ENCODE measurements at places on chromosomes 2 and 18. TPM values are rescaled to one million over a fixed set of nuclear protein-coding genes. Genes with fewer than 3 reads are reported as not detected.

Gene ANKRD30BL
- not detected for total RNA-seq

Gene CDCA7
- 0.56 TPM for total RNA-seq

Gene EGR4
- not detected for total RNA-seq

Gene NEU2
- total RNA-seq, result not detected

Gene SERPINB12
- not detected for total RNA-seq

Gene RHOB
- total RNA-seq, result 168 TPM

Gene CYP26B1
- total RNA-seq, result 0.25 TPM

Measured in aortic smooth muscle cell (primary cell).